Left ventricle myocardium superior (tissue), 1 donor: ENCODE measurements at places on chromosomes 12 and 14.

DNA sequence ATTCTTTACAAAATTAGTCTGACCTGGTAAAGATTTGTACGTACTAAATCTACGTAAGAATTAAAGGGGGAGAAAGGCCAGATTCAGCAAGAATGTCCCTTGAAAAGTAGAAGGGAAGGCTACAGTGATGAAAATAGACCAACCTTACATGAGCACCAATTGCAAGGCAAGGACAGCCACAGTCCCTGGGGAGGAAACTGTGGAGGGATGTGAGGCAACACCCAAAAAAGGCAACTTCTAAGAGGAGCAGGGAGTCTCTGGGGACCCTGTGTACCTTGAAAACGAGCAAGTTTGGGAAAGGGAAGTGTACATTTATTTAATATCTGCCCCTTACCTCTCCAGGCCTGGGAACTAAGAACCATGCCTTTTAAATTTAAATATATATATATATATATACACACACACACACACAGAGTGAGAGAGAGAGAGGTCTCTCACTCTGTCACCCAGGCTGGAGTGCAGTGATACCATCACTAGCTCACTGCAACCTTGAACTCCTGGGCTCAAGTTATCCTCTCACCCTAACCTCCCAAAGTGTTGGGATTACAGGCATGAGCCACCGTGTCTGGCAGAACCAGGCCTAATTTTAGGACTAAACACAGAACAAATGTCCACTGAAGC is 56.4 kb downstream of the TMCC3 start:
- DNase-seq = no peak

DNA sequence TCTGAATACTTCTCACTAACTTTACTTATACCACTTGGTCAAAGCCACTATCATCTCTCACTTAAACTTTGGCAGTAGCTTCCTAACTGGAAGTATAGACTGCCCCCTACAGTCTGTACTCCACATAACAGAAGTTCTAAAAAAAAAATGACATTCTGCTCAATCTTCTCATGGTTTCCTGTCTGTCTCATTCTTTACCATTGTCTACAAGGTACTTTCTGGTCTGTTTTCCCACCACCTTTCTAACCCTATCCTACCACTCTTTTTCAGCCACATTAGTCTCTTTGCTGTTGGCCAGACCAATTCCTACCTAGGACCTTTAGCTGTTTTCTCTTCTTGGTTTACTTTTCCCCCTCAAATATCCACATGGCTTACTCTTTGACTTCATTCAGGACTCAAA is 14.7 kb downstream of the CPSF6 start:
- no peak for DNase-seq

- no peak for DNase-seq
These were observed 352.0 kb downstream of the NPAS3 start for GRCh38 chr14:33290641-33291040.

DNA sequence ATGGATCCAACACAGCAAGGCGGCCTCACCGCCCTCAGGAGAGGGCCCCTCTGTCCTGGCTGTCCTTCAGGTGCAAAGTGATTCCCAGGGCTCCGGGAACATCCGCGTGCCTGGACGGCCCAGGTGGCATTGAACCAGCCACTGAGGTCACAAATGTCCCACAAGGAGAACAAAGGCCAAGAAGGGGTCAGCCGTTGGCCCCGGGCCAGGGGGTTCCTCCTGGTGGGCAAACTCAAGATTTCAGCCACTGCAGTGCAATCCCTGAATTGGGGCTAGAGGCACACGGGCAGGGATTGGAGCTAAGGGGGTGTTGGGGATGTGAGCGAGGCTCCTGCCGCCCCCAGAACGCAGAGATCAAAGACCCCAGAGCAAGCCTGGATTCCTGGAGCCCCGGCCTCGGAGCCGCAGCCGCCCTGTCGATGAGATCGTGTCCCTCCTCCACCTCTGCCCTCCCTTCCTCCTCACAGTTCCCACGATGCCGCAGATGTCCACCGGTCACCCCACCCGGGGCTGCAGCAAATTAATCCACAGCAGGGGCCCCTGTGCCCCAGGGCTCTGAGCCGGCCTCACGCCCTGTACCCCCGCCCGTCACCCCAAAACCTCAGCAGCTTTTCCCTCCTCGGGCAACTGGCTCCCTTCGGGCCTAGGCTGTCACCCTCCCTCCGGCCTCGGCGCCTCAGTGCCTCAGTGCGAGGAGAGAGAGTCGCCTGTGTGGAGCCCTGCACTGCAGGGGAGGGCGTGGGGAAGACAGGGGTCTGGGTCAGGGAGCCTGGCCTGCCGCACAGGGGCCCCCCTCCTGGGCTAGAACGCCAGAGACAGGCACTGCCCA is 56.7 kb upstream of the GALNT9 start:
- DNase-seq = no peak

DNA sequence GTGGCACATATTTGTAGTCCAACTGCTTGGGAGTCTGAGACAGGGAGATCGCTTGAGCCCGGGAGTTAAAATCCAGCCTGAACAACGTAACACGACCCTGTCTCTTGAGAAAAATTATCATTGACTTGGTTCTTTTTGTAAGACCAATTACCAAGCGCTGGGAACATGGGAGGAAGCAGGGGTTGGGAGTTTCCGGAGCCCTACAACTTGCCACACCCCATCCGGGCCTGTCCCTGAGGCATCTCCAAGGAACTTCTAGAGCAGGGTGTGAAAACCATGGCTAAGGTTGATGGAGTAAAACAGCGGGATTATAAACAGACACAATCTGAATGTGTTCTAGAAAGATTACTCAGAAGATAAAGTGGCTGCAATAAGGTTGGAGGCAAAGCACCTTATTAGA is 10.3 kb downstream of the PLXNC1 start:
- no peak for DNase-seq

- DNase-seq = no peak
These were observed 50.4 kb downstream of the ITPR2 start for GRCh38 chr12:26782372-26783130.

DNA sequence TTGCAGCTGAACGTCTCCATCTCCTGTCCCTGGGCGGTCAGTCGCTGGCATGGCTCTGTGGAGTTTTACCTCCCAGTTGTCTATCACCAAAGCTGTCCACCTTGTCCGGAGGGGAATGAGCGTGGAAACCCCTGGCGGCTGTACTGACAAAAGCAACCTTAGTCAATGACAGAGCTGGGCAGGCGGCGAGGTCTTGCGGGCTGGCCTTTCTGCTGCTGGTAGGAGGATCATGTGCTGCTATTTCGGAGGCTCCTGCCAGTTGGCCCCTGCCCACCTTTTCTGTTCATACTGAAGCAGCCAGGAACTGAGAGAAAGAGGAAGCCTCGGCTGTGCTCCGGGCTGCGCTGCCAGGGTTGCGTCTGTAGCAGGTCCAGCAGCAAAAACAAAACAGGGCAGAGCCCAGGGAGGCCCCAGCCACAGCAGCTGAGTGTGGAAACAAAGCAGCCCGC is 57.7 kb downstream of the HMGA2 start:
- peak; percentile 89 for DNase-seq

GRCh38 chr12:70722584-70723343 is 85.5 kb upstream of the PTPRB start:
- DNase-seq = no peak

GRCh38 chr14:51209457-51209856 is 30.6 kb upstream of the TMX1 start:
- DNase-seq = no peak

DNA sequence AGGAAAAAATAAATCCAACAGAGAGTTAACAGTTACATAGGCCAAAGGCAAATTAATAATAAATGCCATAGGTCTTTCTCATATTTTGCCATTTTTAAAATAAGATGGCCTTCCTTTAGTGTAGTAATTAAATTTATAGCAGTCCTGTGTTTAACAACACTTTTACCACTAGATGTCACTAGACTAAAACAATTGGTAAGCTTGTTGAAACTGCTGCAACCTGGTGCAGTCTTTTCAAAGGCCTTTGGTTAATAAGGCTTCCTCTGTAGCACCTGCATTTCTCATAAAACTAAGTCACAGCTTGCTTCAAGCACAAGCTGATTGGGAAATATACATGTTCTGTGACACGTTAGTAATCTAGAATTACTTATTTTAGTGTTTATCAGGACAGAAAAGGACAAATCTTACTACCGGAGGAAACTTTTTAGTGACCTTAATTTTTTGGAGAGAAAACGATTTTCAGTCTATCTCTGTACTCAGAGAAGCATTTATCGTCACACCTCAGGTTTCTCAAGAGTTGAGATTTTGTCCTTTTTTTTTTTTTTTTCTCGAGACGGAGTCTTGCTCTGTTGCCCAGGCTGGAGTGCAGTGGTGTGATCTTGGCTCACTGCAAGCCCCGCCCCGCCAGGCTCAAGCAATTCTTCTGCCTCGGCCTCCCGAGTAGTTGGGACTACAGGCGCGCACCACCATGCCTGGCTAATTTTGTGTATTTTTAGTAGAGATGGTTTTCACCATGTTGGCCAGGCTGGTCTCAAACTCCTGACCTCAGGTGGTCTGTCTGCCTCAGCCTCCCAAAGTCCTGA is 20.0 kb downstream of the BORCS5 start:
- no peak for DNase-seq

DNA sequence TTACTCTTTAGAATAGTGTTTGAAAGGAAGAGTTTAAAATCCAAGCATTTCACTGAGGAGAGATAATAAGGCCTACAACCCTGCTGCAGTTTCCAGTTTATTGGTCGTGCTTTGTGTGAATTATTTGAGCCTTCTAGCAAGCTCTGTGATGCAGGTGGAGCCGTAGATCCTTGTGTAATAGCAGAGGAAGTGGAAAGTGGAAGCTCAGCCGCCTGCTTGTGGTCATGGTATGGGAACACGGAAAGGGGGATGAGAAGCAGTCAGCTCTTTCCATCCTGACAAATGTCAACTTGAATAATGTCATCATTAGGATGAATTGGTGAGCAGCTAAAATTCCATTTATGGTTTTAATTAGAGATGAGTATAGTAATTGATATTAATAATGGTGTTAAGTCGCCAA is 29.1 kb downstream of the SYNE2 start:
- no peak for DNase-seq

DNA sequence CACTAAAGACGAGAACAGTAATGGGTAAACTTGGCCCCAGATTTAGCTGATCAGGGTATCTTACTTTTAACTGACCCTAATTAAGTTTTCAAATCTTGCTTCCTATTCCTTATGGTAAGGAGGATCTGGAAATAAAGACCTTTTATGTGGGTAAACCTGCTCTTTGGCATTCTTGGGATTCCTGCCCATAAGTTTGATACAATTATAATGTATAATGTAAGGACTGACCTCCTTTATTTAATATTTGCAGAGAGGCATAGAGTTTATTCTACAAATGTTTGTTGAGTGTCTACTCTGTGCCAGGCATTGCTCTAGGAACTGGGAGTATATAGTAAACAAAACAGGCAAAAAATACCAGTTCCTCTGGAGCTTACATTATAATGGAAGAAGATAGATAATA is 4.4 kb upstream of the PRDM4 start:
- no peak for DNase-seq

DNA sequence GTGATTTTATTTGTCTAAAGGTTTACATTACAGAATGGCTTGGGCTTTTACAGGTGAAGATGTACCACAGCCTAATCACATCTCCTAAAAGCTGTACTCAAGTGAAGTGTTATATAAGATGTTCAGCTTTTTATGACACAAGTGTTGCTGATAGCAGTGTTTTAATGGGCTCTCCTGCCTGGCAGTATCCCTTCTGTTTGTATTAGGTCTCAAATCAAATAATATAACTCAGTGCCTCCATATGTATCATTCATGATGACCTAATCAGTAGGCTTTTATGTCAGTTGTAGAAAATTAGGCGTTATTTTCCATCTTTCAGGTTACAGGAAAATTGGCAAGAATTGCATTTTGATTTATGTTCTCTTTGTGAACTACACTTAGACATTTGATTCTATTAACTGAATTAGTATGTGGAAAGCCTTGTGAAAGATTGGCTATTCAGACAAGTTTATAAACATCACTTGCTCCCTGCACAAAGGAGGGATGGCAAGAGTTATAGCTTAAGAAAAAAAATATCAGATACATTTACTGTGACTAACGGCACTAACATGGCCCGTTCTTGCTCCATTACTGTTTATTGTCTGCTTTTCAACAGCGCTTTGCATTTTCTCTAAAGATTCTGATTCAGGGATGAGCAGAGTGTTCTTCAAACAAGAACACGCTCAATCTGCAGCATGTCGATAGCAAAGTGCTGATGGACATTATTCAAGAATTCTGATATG is 143.7 kb upstream of the DIO2 start:
- no peak for DNase-seq

- no peak for DNase-seq
These were observed 53.6 kb upstream of the ZFP36L1 start for GRCh38 chr14:68846466-68846865.

DNA sequence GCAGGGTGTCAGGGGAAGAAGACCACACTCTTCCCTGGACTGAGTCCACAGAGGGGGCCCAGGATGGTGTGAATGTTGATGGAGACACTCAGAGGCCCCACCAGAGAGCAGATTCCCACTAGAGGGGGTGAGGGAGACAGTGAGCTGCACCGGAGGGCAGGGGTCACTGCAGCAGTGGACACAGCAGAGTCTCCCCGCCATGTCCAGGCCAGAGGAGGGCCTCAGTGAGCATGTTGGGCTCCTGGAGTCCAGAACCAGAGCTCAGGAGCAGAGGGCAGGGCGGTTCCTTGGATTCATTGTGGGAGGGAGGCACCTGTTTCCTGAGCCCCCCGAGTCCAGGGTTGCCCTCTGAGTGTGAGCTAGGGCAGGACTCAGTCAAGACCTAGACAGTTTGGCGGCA is 1.8 kb upstream of the KRT82 start:
- no peak for DNase-seq

GRCh38 chr14:73269729-73270531 is 32.6 kb downstream of the PAPLN start:
- peak; percentile 75 for DNase-seq

DNA sequence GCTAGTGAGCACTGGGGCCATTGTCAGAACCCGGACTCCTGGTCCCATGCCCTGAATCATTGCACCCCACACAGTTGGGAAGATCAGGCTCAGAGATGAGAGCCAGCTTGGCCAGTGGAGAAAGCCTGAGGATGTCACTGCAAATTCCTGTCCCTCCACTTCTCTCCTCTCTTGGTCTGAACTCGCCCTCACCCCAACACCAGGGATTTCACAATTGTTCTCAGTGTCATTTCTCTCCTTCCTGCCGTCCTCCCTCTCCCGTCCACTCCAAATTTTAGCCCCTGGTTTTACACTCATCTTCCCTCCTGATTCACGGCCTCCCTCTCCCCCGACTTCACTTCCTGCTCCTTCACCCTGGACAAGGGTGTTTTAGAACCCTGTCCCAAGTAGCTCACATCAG is 11.1 kb downstream of the KRT75 start:
- DNase-seq = no peak

DNA sequence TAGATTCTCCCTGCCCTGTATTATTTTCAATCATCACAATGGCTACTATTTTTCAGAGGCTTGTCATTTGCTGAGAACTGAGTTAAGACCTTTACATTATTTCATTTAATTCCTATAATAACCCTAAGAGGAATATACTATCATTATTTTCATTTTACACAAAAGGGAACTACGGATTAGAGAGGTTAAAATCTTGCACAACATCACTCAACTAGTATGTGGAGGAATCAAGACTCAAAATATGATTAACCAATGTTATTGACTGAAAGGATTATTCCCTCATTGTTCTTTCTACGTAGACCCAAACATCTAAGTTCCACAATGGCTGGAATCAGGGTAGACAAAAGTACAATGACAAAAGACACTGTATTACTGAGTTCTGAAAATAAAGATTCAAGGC is 45.0 kb downstream of the GPR65 start:
- no peak for DNase-seq

GRCh38 chr14:53547593-53547992 is 394.5 kb upstream of the DDHD1 start:
- DNase-seq = no peak
